ENCODE measurements at places on chromosomes 6 and 20.

DNA sequence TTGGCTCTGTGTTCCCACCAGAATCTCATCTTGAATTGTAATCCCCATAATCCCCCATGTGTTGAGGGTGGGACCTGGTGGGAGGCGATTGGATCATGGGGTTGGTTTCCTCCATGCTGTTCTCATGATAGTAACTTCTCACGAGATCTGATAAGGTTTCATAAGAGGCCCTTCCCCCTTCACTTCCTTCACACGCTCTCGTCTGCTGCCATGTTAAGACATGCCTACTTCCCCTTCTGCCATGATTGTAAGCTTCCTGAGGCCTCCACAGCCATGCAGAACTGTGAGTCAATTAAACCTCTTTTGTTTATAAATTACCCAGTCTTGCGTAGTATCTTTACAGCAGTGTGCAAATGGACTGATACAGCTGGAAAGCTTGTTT lies 90.0 kb downstream of the ELOVL5 start:
- no peak for DNase-seq

DNA sequence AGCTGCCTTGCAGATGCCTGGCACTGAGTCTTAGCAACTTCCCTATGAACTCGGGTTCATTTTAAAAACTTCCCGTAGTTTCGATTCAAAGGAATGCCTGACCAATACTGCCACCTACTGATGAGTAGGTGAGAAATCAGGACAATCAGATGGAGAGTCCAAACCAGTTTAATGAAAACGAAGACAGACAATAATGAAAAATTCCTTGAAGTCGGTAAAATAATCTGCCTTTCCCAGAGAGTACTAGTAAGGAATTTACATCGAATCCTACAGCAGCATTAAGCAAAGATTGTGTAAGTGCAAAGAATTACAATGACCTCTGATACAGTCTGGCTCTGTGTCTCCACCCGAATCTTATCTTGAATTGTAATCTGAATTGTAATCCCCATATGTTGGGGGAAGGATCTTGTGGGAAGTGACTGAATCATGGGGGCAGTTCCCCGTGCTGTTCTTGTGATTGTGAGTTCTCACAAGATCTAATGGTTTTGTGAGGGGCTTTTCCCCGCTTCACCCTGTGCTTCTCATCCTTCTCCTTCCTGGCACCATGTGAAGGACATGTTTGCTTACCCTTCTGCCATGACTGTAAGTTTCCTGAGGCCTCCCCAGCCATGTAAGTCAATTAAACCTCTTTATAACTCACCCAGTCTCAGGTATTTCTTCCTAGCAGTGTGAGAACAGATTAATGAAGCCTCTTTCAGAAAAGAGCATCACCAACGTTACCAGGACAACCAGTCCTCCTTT lies 134.4 kb downstream of the ARHGAP18 start:
- DNase-seq, result peak; percentile 68

DNA sequence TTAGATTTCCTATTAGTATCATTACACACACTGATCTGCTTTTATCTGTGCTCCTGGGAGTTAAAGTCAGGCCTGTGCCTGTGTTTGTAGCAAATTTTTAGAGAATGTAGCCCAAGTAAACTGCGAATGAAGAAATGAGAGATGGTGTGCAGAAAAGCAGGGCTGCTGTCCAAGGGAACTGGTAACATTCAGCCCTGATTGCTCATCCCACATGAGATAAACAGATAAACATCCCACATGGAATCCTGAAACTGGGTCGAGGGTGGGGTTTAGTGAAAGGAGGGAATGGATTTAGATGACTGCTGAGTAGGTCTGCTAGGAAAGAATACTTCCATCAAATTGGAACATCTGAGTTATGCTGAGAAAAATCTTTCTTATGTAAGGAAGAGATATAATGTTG lies 69.1 kb downstream of the GRIK2 start:
- DNase-seq, result no peak

GRCh38 chr20:13870170-13870748 lies 85.4 kb downstream of the NDUFAF5 start:
- no peak for DNase-seq

DNA sequence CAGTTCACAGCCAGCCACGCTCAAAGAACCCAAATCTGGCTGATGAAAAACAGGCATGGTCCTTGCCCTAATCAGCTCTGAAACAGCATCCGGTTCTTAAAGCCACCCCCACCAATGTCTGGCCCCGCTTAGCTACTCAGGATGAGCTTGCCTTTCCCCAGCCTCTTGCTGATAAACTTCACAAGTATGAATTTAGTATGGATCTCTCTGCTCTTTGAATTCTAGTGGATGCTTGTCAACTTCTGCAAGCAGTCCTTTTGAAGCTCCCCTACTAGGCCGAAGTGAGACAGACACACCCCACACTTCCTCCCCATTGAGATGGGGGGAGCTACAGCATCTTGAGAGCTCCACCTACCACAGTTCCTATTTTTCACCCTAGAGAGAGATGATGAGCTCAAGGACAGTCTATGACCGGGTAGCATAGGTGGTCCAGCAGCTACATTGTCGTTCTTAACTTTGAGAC lies 36.7 kb downstream of the EBF4 start:
- DNase-seq, result no peak

- DNase-seq, result no peak
Measured at GRCh38 chr6:166842607-166843006, 113.7 kb downstream of the RNASET2 start.

GRCh38 chr6:25286891-25287290 lies 7.7 kb downstream of the CARMIL1 start:
- DNase-seq, result no peak

DNA sequence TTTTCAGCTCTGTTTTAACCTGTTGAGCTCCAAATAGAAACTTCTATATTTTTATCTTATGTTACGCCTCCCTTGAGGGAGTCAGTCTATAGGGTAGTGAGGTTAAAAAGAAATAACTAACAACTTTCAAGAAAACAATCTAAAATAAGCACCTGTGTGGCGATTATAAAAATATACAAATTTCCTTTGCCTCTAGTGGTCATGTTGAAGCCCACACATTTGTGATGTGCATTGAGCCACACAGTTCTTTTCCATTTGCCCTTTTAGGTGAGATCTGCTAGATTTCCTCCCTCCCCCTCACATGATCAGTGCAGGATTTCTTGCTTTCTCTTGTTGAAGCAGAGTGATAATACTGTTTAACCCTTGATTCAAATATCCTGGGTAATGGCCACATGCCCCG lies 84.2 kb downstream of the MYB start:
- DNase-seq, result no peak

DNA sequence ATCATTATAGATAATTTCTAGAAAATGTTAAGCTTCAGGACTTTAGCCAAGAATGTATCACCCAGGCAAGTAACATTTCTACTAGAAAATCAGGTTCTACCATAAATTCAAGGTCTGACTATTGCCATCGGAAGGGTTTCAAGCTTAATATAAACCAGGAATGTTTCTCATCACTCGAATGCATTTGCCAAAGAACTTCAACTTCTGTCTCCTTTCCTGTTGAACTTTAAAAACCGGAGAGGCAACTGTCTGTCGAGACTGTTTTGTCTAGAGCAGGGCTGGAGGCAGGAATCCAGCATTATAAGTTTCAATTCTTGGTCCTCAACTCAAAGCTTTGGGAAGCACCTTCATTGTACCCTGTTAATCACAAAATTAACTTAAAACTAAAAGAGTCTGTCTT lies 264.7 kb downstream of the ZNF217 start:
- DNase-seq, result peak; percentile 30

DNA sequence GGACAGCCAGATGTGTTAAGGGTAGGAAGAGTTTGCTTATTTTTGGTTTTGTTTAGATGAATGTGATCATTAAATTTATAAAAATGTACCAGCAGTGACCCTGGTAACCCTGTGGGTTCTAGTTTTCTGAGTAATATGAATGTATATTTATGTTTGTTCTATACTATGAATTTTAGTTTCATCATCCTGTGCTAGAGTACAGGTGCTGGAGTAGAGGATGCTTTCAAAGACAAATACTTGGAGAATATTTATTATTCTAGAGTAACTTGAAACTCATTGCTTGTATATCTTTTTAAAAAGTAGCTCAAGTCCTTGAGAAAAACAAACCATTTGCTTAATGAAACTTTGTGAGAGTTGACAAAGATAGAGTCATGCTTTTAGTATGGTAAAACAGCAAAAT lies 7.8 kb downstream of the LRRC1 start:
- DNase-seq, result no peak

GRCh38 chr6:66731310-66731709 lies 1024.3 kb upstream of the EYS start:
- no peak for DNase-seq

DNA sequence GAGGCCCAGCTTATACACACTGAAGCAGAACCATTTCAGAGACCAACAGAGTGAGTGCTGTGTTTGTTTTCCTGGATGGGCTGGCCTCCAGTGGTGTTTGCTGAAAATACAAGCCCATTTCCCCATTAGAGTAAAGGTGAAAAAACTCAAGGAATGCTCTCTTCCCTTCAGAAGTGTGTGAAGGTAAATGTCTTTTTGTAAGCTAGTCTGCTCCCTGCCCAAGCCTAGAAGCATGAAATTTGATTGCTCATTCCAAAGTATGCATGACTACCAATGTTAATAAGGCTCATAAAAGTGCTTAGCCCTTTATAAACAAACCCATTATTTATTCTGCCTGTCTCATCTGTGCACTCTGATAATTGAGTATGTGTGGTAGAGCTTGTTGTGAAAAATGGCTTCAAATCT lies 59.1 kb downstream of the ADGRF1 start:
- no peak for DNase-seq

DNA sequence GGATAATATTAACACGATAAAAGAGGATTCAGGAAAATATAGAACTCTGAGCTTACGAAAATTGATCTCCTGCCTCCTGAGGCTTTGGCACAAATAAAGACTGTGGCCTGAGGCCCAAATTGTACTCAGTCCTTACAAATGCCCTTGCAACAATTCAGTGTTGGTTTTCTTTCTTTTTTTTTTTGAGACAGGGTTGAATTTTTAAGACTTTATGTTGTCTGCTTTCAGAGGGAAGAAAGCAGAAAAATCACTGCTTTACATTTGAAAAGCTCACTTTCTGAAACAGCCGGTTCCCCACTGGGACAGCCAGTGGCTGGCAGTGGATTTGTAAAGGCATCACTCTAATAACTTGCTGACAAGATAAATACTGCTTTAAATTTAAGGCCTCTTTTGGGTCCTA lies 290.5 kb downstream of the SLC35F1 start:
- DNase-seq, result no peak

DNA sequence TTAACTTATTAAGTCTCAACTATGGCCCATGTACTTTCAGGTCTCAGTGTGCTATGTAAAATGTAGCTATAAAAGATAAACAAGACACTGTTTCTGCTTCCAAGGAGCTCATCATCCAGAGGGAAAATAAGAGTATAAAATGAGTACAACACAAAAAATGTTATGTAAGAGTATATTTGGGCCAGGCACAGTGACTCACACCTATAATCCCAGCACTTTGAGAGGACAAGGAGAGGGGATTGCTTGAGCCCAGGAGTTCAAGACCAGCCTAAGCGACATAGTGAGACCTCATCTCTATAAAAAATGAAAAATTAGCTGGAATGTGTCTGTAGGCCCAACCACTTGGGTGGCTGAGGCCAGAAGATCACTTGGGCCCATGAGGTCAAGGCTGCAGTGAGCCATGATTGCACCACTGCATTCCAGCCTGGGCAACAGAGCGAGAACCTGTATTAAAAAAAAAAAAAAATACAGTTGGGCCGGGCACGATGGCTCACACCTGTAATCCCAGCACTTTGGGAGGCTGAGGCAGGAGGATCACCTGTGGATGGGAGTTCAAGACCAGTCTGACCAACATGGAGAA lies 124.0 kb downstream of the EDN1 start:
- no peak for DNase-seq

- DNase-seq, result no peak
Measured at GRCh38 chr6:167651318-167652041, 175.2 kb upstream of the AFDN start.

GRCh38 chr6:2792330-2793110 lies 27.3 kb downstream of the WRNIP1 start:
- no peak for DNase-seq

Data from eye (tissue), 1 donor.